ENCODE measurements at places on chromosomes 2 and 18.
A peak's percentile ranks its signal among the peaks of the same experiment; 100 is the strongest.

GRCh38 chr18:38883111-38883510 lies 1317.5 kb upstream of the CELF4 start:
- no peak for DNase-seq

DNA sequence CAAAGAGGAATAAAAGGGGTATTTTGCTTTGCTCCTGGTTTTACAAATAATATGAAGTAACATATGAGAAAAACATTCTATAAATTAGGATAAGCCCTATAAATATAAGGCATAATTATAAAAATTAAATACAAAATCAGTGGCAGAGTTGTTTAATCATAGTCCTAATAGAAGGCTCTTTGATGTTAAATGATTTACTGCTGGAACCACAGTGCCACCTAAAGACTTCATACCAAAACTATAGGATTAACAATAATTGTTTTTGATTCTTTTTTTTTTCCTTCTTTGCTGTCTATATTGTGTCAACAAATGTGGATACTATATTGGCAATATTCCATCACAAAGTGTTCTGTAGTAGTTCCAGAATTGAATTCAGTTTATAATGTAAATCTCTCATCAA lies 837.7 kb upstream of the SLC39A10 start:
- DNase-seq, result no peak

- no peak for DNase-seq
Observed at GRCh38 chr2:49359721-49360406, 205.5 kb upstream of the FSHR start.

DNA sequence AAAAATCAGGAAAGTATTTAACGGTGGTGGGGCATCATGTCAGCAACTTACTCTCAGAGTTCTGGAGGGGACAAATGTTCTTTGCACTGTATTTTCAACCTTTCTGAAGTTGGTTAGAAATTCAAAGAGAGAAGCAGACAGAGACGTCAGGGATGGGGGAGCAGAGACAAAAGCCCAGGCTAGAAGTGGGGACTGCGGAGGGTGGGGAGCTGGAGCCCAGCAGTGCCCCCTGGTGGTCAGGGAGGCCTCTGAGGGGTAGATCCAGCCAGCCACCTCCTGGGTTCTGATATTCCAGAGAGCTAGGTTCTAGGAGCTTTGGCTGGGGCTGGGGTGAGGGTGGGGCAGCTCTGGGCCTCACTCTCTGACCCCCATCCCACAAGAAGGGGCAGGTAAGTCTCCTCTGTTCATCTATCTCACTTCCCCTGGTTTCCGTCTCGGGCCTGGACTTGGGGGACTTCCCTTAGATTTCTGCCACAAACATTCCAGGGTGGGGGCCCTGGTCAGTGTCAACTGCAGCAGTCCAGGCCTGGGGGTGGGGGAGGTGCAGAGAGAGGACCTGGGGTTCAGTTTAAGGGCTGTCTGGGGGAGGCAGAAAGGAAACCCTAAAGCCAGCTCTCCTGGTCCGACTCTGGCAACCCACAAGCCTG lies 8.9 kb downstream of the TNS1 start:
- peak; percentile 14 for DNase-seq

DNA sequence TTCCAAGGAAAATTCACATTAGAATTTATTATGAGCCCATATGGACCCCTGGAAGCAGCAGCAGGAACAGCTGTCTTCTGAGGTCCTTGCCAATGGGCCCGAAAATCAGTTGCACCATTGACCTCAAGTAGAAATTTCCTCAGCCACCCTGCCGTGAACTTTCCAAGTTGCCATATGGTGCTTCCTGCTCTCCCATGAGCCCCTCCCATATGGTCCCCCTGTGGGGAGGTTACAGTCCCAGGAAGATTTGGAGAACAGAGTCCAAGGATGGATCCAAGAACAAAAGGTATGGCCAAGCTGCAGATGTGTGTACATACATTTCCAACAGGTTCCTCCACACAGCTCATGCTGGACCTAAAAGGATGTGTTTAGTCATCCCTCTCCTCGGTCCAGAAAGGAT lies 34.6 kb downstream of the DIPK1C start:
- DNase-seq, result no peak

- DNase-seq, result no peak
Observed at GRCh38 chr2:17804358-17804757, 11.9 kb upstream of the MSGN1 start.

Measured in effector CD4-positive, alpha-beta T cell (primary cell).